ENCODE measurements at places on chromosomes 3 and 15.

- DNase-seq = no peak
These were observed 53.1 kb downstream of the CLDN1 start for GRCh38 chr3:190269101-190269500.

- no peak for DNase-seq
These were observed 112.4 kb downstream of the SEMA6D start for GRCh38 chr15:47829667-47830066.

GRCh38 chr3:16174976-16175901 is 759 bp downstream of the GALNT15 start:
- DNase-seq = no peak

DNA sequence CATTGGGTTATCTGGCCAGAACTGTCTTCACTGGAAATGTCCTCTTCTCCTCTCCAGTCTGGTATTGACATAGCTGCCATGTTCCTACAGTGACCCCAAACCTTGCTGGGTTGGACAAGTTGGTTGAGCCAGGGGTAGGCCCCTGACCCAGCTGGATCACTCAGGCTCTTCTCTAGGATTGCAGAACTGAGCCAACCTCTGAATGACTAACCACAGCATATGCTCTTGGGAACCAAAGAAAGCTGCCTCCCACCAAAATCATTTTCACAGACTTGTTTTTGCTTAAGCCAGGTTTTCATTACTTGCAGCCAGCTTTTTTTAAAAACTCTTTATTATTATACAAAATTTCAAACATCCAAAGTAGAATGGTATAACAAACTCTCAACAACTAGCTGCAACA is 41.4 kb downstream of the FSIP1 start:
- DNase-seq = no peak

DNA sequence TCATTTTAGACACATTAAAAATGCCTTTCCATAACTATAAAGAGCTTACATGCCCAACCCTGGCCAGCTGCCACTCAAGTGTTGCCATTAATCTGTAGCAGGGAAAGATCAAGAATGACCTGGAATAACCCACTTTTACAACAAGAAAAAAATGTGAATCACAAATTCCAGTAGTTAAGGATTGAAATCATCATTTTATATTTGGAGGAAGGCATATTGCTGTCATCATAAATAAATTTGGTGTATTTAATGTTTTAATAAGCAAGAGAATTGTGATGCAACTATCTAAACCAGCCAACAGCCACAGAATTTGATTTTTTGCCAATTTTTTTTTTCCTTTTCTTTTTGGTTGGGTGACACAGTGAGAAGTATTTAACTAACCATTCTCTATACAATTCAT is 240.0 kb upstream of the SEMA6D start:
- DNase-seq = no peak

DNA sequence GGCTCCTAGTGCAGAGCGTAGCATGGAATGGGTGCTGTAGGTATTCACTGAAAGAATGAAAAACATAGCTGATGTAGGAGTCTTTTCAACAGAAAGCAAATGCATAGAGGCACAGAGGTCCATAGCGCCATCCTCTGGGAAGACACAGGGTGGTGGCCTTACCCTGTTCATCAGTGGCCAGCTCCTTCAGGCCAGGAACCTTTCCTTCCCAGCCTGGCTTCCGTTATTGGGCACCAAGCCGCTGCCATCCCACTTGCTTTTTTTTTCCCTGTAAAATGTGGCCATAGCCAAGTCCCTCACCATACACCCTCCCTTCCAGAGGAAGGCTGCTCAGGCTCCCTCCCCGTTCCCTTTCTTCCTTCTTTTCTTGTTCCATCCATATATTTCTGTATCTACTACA is 118.1 kb downstream of the ZNF621 start:
- no peak for DNase-seq

DNA sequence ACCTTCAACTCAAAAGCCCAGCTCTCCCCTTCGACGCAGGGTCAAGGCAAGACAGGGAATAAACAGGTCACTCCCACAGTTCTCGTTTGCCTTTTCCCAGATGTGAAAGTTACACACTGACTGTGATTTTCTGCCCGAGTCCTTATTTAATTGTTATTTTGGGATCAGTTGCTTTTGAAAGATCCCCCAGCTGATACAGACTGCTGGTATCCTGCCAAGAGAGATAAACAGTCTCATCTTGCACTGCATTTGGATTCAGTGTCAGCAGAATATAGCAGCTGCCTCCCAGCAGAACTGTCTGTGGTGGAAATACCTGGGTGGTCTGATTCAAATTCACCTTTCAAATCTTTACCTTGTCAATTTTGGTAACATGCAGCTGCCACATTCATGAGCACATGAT is 56.0 kb upstream of the FAM3D start:
- DNase-seq = no peak

- no peak for DNase-seq
These were observed 19.0 kb upstream of the C15orf61 start for GRCh38 chr15:67501836-67502461.
